ENCODE measurements at places on chromosomes 5 and 9. TPM values are rescaled to one million over a fixed set of nuclear protein-coding genes. Genes with fewer than 3 reads are reported as not detected.

The PALM2AKAP2 gene
- total RNA-seq, result 20.6 TPM

The PHF24 gene
- total RNA-seq, result not detected

The RNF130 gene
- 12.5 TPM for total RNA-seq

The GARNL3 gene
- total RNA-seq, result 5.0 TPM

The MYMK gene
- total RNA-seq, result not detected

The SHB gene
- 7.8 TPM for total RNA-seq

The ADGRD2 gene
- not detected for total RNA-seq

The PTPRD gene
- total RNA-seq, result 0.18 TPM

The CAST gene
- total RNA-seq, result 183 TPM

- H3K36me3 ChIP-seq, result no peaks in the 10 kb centered on the region
- no peak for DNase-seq
- peaks cover 5% of the 10 kb centered on the region for H3K4me1 ChIP-seq
- no peak overlapping the region for H3K27ac ChIP-seq
Observed at GRCh38 chr9:128416432-128417019, 4.1 kb upstream of the CERCAM start.

DNA sequence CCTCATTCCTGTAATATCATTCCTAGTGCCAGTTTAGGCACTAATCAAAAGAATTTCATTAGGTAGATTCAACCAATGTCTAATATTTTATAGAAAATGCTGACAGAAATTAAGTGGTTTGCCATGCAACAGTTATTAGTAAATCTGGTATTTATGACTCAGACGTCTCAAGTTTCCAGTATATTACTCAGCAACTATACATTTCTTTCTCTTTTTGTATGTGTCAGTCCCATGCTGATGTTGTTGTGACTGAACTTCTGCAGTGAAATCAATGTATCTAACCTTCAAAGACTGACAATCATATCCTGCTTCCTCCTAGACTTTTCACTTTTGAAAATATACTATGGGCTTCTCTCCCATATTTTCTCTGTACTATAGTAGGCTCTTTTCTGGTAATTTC lies 822.5 kb downstream of the NR2F1-AS1 start:
- H3K27me3 ChIP-seq, result no peaks in the 10 kb centered on the region
- no peak overlapping the region for H3K27ac ChIP-seq
- H3K4me1 ChIP-seq, result peaks cover 4% of the 10 kb centered on the region

- H3K36me3 ChIP-seq, result peaks cover 14% of the 10 kb centered on the region
- no peak overlapping the region for H3K4me3 ChIP-seq
- H3K4me1 ChIP-seq, result peaks cover 4% of the 10 kb centered on the region
- H3K27me3 ChIP-seq, result no peaks in the 10 kb centered on the region
- DNase-seq, result no peak
- H3K27ac ChIP-seq, result peak overlapping the region; percentile 76
Observed at GRCh38 chr9:69719983-69720382, 39.8 kb downstream of the PTAR1 start.

- no peak overlapping the region for H3K4me3 ChIP-seq
- H3K36me3 ChIP-seq, result no peaks in the 10 kb centered on the region
- DNase-seq, result no peak
- no peaks in the 10 kb centered on the region for H3K4me1 ChIP-seq
- H3K27me3 ChIP-seq, result no peaks in the 10 kb centered on the region
- no peak overlapping the region for H3K27ac ChIP-seq
Observed at GRCh38 chr5:16057277-16057676, 122.3 kb downstream of the MARCHF11 start.

GRCh38 chr9:95857896-95858295 lies 17.6 kb upstream of the ERCC6L2 start:
- H3K4me3 ChIP-seq, result no peak overlapping the region
- DNase-seq, result no peak
- H3K36me3 ChIP-seq, result no peaks in the 10 kb centered on the region
- peaks cover 10% of the 10 kb centered on the region for H3K4me1 ChIP-seq
- peak overlapping the region; percentile 10 for H3K27ac ChIP-seq

DNA sequence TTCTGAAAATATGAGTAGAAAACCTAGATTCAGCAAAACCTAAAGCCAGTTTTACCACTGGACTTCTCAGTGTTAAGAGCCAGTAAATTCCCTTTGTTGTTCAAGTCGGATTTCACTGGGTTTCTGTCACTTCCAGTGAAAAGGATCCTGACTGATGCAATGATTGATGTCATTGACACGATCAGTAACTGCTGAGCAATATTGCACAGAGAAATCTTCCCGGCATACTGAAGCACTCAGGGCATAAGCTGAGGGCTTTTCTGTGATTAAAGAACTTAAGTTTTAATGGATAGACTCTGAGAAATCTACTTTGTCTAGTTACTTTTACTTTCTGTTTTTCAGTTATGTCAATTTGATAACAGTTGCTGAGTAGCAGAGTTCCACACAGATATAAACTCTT lies 61.9 kb downstream of the DENND1A start:
- no peak overlapping the region for H3K4me3 ChIP-seq
- no peaks in the 10 kb centered on the region for H3K27me3 ChIP-seq
- no peak overlapping the region for H3K27ac ChIP-seq
- DNase-seq, result peak; percentile 6

DNA sequence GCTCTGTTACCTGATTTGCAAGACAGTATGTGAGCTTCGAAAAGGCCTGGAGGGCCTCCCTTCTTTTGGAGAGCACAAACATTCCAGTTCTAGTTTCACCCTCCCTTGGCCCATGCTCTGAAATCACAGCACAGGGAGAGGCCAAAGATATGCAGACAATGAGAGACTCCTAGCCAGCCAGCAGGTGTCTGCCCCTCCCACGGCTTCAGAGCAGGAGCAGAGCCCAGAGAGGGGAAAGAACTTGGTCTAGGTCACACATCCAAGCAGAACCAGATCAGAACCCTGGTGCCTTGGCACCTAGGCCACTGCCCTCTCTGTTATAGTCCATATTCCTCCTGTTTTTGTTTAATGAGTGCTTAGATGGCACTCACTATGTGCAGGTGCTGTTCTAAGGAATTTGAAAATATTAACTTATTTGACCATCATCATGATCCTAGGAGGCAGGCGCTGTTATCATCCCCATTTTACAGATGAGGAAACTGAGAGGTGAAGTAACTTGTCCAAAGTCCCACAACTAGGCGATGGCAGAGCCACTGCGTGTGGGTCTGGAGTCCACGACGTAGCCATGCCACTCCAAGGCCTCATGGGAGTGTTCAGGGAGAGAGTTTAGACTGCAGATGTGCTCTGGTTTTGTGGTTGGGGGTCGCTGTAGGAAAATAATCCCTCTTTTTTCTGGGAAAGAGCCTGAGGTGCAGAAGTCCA lies 27.2 kb downstream of the TMOD1 start:
- no peaks in the 10 kb centered on the region for H3K27me3 ChIP-seq
- no peak overlapping the region for H3K27ac ChIP-seq
- DNase-seq, result no peak
- H3K4me1 ChIP-seq, result peaks cover 9% of the 10 kb centered on the region

DNA sequence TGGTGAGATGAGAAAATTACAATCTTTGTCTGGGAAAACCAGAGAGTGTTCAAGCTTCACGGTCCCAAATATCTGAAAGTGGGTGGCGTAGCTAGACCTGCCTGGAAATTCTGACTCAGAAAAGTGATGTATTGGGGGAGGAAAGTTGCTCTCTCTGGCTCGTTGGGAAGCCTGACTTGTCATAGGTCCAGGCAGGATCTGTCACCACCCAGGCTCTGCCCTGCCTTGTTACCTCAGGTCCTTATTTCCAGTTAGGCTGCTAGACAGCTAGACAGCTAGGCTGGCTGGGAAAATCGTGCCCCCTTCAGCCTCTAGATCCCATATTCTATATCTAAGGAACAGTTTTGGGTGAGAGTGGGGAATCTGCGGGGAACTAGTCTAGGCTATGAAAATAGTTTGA lies 41.0 kb upstream of the HCN1 start:
- no peaks in the 10 kb centered on the region for H3K27me3 ChIP-seq
- H3K4me3 ChIP-seq, result no peak overlapping the region
- no peak for DNase-seq

- no peaks in the 10 kb centered on the region for H3K4me1 ChIP-seq
- H3K27ac ChIP-seq, result no peak overlapping the region
- H3K27me3 ChIP-seq, result no peaks in the 10 kb centered on the region
- H3K36me3 ChIP-seq, result peaks cover 71% of the 10 kb centered on the region
Observed at GRCh38 chr5:1336749-1337488, 8.0 kb downstream of the CLPTM1L start.

GRCh38 chr9:137280474-137281344 lies 3.2 kb downstream of the TOR4A start:
- no peak overlapping the region for H3K27ac ChIP-seq
- DNase-seq, result no peak
- H3K36me3 ChIP-seq, result peaks cover 29% of the 10 kb centered on the region

GRCh38 chr9:75907923-75908322 lies 17.4 kb downstream of the PCSK5 start:
- no peaks in the 10 kb centered on the region for H3K27me3 ChIP-seq
- no peaks in the 10 kb centered on the region for H3K4me1 ChIP-seq
- no peak overlapping the region for H3K27ac ChIP-seq
- no peak for DNase-seq

DNA sequence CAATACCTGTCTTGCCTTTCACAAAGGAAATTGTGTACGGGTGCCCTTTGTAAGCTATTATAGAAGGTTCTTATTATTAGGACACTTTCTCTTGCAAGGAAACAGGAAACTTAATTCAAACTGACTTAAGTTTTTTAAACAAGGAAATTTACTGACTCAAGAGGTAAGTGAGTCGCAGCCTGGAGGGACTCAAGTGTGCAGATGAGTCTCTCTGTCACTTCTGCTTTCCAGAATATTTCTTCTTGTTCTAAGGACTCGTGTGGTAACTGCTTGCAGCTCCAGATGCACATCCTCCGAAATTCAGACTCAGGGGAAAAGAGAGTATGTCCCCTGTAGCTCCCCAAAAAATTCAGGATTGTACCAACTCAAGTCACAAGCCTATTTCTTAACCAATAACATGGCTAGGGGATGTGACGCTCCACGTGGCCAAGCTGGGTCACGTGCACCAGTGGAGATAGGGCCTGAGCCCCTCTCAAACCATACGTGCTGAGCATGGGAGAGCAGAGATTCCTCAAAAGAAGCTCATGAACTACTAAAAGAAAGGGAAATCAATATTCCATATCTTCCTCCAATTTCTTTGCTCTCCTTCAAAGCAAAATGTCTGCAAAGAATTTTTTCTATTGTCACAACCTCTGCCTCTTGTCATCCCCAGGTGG lies 49.2 kb upstream of the ERCC6L2 start:
- no peaks in the 10 kb centered on the region for H3K36me3 ChIP-seq
- H3K27me3 ChIP-seq, result 0 out of 2 replicates have a peak, but pooled peaks cover 2% of the 10 kb centered on the region
- peaks cover 13% of the 10 kb centered on the region for H3K4me1 ChIP-seq
- peak; percentile 31 for DNase-seq
- no peak overlapping the region for H3K4me3 ChIP-seq

- no peaks in the 10 kb centered on the region for H3K36me3 ChIP-seq
- no peak overlapping the region for H3K27ac ChIP-seq
- peaks cover 1% of the 10 kb centered on the region for H3K4me1 ChIP-seq
- no peaks in the 10 kb centered on the region for H3K27me3 ChIP-seq
- no peak overlapping the region for H3K4me3 ChIP-seq
Observed at GRCh38 chr5:68342693-68343092, 127.1 kb downstream of the PIK3R1 start.

Measured in IMR-90 (cell line).